ENCODE measurements at places on chromosomes 7 and 10.

DNA sequence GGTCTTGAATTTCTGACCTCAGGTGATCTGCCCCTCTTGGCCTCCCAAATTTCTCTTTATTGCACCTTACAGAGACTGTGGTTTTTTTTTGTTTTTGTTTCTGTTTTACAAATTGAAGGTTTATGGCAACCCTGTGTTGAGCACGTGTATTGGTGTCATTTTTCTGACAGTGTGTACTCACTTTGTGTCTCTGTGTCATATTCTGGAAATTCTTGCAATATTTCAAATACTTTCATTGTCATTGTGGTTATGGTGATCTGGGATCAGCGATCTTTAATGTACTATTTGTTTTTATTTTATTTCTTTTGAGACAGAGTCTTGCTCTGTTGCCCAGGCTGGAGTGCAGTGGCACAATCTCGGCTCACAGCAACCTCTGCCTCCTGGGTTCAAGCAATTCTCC, 89.8 kb downstream of the PRTFDC1 start:
- no peak for DNase-seq

GRCh38 chr7:139026551-139026950, 9.3 kb downstream of the ZC3HAV1L start:
- DNase-seq, result no peak

GRCh38 chr7:143882604-143883078, 19.3 kb downstream of the TCAF1 start:
- DNase-seq, result no peak

- no peak for DNase-seq
Measured at GRCh38 chr10:13346283-13347042, 1.6 kb downstream of the SEPHS1 start.

DNA sequence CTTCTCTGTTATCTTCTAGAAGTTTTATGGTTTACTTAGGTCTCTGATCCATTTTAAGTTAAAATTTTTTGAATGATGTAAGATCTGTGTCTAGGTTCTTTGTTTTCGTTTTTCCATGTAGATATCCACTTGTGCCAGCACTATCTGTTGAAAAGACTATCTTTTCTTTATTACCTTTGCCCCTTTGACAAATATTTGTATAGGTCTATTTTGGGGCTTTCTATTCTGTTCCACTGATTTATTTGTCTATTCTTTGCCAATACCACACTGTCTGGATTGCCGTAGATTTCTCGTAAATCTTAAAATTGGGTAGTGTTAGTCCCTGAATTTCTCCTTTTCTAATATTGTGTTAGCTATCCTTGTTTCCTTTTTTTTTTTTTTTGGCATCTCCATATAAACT, 71.4 kb upstream of the PDSS1 start:
- DNase-seq, result no peak

GRCh38 chr10:8731121-8732095, 676.9 kb downstream of the GATA3 start:
- DNase-seq, result no peak

DNA sequence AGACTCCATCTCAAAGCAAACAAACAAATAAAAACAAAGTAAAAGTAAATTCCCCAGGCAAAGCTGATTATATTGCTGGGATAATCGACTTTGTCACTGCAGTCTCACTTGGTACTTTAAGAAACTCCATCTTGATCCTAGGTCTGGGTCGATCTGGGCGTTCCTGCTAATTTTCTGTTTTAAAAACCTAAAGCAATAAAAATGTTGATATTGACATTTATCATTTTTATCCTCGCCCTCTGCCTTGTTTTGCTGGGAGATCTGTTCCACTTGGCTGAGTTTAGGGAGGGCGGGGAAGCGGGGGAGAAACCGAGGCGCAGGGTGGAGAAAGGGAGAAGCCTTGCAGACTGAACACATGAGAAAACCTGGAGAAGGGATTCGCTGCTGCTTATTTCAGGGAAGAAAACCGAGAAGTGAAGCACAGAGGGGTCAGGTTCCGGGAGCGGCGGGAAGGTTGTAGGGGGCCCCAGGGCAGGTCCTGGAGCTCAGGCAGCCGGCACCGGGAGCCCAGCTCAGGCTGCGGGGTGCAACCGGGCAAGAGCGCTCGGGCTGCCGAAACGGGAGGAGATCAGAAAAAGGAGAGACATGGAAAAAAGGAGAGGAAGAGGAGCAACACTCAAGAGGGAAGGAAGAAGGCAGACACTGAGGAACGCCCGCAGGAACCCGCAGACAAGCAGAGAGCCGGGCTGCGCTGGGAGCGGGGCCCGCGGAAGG, 27.3 kb upstream of the KMT2C start:
- DNase-seq, result no peak

GRCh38 chr10:97463363-97464132, 17.6 kb downstream of the ZDHHC16 start:
- no peak for DNase-seq

DNA sequence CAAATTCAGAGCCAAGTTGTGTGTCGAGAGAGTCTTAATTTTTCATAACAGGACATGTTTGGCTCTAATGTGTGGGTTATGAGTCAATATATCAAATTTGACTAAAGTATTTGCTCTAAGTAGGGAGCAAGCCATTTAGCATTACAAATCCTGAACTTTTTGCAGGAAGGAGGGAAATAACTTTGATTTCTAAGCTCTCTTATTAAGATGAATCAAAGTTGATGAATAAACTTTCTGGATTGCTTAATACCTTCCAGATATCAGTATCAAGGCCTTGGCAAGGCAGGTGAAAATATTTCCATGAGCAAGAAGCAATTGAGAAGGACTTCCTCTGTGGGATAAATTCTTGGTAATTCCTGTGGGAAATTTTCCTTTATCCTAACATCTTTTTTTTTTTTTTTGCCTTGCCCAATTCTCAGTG, 258.8 kb downstream of the AHR start:
- DNase-seq, result no peak

DNA sequence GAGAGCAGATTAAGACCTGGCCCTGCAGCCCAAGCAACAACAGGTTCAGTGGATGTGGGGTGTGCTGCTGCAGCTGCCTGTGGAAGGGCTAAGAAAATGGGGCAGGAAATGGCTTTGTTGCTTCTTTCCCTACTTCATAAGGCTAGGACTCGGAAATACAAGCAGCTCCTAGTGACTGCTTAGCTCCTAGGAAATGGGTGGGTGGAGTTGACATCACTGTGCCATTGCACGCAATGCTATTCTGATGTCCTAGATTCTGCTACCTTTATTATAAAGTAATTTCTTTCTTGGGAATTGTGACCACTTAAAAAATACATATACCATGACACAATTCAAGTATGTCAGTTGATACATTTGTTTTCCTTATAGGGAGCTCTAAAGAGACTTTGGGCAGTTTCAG, 155.8 kb downstream of the FANK1 start:
- DNase-seq, result no peak

All from stimulated activated CD4-positive, alpha-beta T cell treated with anti-CD3 and anti-CD28 coated beads, Interleukin-1b, Interleukin-23, amount 100 ng/mL, for 1 hour (primary cell).